Kidney capillary endothelial cell (primary cell): ENCODE measurements at places on chromosomes 11 and 22.

GRCh38 chr11:93123351-93123898 is 74.4 kb downstream of the SLC36A4 start:
- no peak for DNase-seq

GRCh38 chr22:29491012-29491411 is 11.0 kb downstream of the NEFH start:
- DNase-seq = no peak

GRCh38 chr11:3994030-3994640 is 100.5 kb upstream of the RRM1 start:
- DNase-seq = peak; percentile 38

GRCh38 chr11:35750981-35751663 is 88.5 kb downstream of the TRIM44 start:
- DNase-seq = peak; percentile 26

DNA sequence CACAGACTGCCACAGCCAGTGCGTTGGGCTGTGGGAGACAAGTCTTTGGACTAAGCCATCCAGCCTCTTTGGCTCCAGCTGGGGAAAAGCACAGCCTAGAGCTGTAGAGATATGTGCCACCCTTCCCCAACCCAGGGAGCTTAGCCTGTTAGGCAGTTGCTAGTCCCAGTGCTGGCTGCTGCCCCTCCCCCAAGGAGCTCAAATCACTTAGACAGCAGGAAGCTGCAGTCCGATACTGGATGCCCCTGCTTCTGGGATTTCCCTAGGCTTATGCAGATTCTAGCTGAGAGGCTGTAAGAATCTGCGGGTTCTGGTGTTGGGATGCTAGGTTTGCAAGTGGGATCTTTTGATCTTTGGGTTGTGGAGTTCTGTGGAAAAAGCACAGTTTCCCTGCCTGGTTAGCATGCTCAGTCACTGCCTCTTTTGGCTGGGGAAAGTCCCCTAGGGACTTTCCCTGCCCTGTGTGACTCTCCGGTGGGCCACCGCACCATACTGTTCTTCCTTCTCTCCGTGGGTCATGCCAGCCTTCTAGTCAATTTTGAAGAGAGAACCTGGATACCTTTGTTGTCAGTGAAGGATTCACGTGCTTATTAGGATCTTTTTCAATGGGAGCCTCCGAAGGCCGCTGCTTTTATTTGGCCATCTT is 792.0 kb downstream of the KCNA4 start:
- no peak for DNase-seq

GRCh38 chr11:104895634-104896033 is 2.6 kb downstream of the CASP12 start:
- no peak for DNase-seq
